ENCODE measurements at places on chromosomes 6 and 20. TPM values are rescaled to one million over a fixed set of nuclear protein-coding genes. Genes with fewer than 3 reads are reported as not detected.

TRAPPC3L gene
- total RNA-seq, result 0.42 TPM

DNAJC5 gene
- total RNA-seq, result 18.7 TPM

SPATA25 gene
- 1.7 TPM for total RNA-seq

CST2 gene
- total RNA-seq, result not detected

CDC25B gene
- total RNA-seq, result 18.7 TPM

MRS2 gene
- 22.3 TPM for total RNA-seq

SPAG4 gene
- 1.6 TPM for total RNA-seq

HLA-DQA2 gene
- 0.95 TPM for total RNA-seq
